ENCODE measurements at places on chromosomes 3 and 15.

DNA sequence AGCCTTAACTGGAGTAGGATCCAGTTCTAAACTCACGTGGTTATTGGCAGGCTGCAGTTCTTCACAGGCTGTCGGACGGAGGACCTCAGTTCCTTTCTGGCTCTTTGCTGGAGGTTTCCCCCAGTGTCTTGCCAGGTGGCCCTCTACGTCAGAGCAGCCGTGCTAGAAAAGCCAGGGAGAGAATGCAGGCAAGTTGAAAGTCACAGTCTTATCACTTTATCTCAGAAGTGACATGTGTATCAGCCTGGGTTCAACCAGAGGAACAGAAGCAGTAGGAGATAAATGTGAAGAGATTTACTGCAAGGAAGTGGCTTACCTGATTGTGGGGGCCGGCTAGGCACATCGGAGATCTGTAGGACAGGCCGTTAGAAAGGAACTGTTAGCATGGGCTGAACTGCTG, 125.3 kb upstream of the BNIP2 start:
- DNase-seq = peak; percentile 89

- no peak for DNase-seq
Measured at GRCh38 chr15:62063825-62064635, 2.7 kb upstream of the C2CD4A start.

- no peak for DNase-seq
Measured at GRCh38 chr3:111324151-111324550, 217.8 kb upstream of the CD96 start.

- DNase-seq = no peak
Measured at GRCh38 chr3:170350515-170351413, 6.8 kb upstream of the SKIL start.

DNA sequence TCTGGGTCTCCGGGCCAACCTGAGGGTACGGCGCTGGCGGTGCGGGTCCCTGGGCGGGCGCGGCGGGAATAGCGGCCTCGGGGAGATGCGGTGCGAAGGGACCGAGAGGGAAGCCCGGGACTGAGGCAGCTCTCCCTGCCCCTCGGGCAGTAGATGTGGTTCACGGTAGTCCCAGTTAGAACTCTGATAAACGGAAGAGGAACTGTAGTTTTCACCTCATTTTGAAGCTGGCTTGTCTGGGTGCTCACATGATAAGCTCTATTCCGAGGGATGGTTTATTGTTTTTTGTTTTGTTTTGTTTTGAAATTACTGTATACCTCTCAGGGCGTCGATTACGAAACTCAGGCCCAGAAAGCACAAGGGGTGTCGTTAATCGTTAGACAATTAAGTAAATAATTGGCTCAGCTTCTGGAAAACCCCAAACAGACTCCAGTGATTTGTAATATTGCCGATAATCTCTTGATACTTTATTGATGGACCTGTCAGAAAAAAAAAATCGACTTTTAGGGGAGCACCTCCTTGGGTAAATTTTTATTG, 413 bp downstream of the NUSAP1 start:
- no peak for DNase-seq

GRCh38 chr15:26686547-26687187, 86.2 kb downstream of the GABRB3 start:
- no peak for DNase-seq

DNA sequence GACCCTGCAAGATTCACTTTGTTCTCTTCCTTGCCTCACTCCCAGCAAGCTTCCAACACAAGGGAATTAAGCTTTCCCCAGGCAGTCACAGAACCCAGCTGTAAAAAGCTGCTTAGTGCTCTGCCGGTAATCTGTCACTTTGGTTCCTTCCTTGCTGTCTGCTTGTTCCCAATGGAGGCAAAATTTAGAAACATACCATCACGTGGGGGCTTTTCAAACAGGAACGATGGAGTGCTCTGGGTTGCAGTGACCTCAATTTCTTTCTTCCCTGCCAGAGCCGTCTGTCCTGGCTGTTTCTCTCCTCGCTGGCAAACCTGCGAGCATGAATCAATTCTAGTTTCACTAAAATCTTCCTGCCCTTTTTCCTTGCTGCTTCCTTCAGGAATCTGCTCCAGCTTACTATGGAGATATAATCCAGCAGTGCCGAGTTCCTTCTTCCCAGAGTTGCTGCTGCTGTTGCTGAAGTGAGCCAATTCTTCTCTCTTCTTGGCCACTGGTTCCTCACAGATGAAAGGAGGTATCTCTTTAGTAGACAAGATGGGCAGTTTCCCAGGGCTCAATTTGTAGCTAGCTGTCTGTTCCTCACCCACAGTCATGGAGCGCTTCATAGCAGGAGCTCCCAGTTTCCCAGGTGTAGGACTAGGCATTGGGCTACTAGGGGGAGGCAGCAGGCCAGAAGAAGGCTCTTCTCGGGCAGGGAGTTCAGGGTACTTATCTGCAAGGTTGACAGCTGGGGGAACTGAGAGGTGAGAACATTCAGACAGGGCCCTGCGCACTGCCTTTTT, 88.1 kb downstream of the DHX30 start:
- no peak for DNase-seq

GRCh38 chr3:178454726-178455125, 81.5 kb upstream of the KCNMB2 start:
- no peak for DNase-seq

DNA sequence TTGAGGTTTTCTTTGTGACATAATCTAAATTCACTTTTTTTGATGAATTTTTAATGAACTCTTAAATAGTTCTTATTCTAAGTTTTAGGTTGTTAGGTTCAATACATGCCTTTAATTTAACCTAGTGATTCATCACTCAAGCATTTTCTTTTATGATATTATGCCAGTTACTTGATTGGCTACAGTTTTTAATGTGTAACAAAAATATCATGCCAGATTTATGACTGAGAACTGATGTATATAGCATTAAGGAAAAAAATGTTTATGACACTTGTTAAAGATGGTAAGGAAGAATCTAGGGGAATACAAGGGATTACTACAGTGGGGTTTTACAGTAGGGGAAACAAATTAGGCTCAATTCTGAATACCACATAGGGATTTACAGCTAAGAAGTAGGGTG, 103.1 kb downstream of the VGLL3 start:
- no peak for DNase-seq
